ENCODE measurements at places on chromosomes 16 and 17.

- DNase-seq: no peak
These were observed at the start of gene CLDN6 for GRCh38 chr16:3017794-3018506. Gene CLDN6 (minus strand): TSS chr16:3018183. CDS start chr16:3016021, 2,162 bp downstream.

DNA sequence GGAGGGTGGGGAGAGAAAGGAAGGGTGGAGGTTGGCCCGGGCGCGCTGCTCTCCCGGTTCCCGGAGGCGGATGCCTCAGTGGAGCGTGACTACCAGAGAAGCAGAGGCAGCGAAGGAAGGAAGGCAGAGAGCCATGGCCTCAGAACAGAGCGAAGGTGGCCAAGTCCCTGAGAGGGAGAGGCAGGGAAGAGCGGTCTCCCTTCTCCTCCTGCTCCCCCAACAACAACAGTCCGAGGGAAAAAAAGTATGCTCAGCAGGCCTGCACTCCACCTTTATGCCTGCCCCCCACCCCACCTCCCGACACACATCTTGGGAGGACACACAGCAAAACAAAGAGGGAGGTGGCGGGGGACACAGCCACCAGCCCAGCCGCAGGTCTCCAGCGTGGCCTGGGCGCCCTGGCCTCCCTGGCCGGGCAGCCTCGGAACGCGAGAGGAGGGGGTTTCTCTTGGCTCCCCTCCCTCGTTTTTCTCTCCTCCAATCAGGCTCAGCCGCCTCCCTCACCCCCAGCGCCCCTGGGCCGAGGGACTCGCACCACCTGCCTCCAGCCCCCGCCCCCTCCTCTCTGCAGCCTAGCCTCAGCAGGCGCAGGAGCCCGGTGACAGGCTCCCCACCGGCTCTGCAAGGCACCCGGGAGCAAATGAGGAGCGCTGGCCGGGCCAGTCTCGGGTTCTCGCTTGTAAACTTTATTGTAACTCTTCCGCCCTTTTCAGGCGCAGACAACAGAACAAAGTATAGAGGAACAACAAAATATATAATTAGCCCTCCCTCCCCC lies 1.1 kb upstream of the HOXB7 start:
- no peak for DNase-seq

DNA sequence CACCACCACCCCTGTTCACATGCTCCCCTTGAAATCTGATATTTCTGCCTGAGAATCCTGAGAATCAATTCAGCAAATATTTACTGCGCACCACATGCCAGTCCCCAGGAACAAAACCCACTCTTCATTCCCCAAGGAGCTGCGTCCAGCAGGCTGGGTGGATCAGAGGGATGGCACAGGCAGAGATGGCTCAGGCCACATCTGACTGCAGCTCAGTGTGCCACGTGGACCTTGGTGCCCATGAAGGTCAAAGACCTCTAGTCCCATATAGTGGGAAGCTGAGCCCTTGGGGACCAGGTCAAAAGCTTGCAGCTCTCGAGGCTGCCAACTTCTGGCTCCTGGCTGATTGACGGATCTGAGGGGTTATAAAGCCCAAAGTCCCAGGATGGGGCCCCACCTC lies 31.8 kb downstream of the CD300LF start:
- no peak for DNase-seq

GRCh38 chr17:11882716-11883115 lies 114.6 kb downstream of the ZNF18 start:
- DNase-seq: no peak

GRCh38 chr17:44006272-44006597 lies 1.8 kb downstream of the NAGS start:
- DNase-seq: no peak

DNA sequence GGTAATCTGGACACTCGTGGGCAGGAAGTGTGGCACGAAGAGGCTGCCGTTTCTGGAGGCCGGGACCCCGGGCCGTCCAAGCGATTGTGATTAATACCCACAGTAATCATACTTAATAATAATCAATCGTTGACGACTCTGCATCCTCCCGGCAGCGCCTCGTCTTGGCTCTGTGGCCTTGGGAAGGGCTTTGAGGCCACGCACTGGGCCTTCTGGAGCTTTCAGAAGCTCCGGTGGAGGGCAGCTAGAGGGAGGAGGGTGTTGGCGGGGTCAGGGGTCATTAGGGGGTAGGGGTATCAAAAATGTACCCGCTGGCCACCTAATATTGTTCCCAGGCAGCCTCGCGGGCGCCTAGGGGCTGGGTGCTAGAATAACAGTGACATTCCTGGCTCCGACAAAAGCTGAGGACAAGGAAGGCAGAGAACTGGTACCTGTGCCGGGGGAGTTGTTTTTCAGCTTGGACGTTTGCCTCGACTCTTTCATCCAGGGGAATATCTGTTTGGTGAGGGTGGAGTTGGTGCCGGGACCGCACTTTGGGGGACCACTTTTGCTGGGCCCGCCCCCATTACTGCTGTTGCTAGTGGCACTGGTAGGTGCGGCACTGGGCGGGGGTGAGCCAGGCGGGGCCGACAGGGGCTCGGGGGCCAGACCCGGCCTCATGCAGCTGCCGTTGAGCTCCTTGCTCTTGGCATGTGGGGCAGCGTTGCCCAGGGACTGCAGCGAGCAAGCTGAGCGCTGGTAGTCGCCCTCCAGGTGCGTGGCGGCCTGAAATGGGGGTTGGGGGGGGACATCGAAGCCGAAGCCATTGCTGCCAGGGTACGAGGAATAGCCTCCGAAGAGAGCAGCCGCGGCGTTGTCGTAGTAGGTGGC lies 6.9 kb upstream of the HOXB2 start:
- no peak for DNase-seq
